ENCODE measurements at places on chromosomes 2 and 18. TPM values are rescaled to one million over a fixed set of nuclear protein-coding genes. Genes with fewer than 3 reads are reported as not detected.

The SLC8A1 gene
- polyA plus RNA-seq, result 5.4 TPM

The IL36B gene
- polyA plus RNA-seq, result not detected

The CDK15 gene
- polyA plus RNA-seq, result 0.26 TPM

The LINC00305 gene
- 0.46 TPM for polyA plus RNA-seq

The NBEAL1 gene
- polyA plus RNA-seq, result 6.2 TPM

The E2F6 gene
- 21.3 TPM for polyA plus RNA-seq

The CD302 gene
- 62.2 TPM for polyA plus RNA-seq

The STK39 gene
- polyA plus RNA-seq, result 24.0 TPM

The FTCDNL1 gene
- polyA plus RNA-seq, result 0.18 TPM

The UGT1A4 gene
- polyA plus RNA-seq, result not detected

The DNAH6 gene
- 4.8 TPM for polyA plus RNA-seq

The ALK gene
- polyA plus RNA-seq, result 0.05 TPM

The CNDP1 gene
- 0.28 TPM for polyA plus RNA-seq

The ITGA4 gene
- 14.3 TPM for polyA plus RNA-seq

The UCN gene
- polyA plus RNA-seq, result 1.1 TPM

The COL4A4 gene
- polyA plus RNA-seq, result 8.9 TPM

The APOB gene
- 0.04 TPM for polyA plus RNA-seq

The ST6GAL2 gene
- polyA plus RNA-seq, result 4.9 TPM

The REG1B gene
- not detected for polyA plus RNA-seq

The RGPD3 gene
- 0.27 TPM for polyA plus RNA-seq

The FAM228A gene
- 2.4 TPM for polyA plus RNA-seq
